ENCODE measurements at places on chromosomes 5 and 9.

DNA sequence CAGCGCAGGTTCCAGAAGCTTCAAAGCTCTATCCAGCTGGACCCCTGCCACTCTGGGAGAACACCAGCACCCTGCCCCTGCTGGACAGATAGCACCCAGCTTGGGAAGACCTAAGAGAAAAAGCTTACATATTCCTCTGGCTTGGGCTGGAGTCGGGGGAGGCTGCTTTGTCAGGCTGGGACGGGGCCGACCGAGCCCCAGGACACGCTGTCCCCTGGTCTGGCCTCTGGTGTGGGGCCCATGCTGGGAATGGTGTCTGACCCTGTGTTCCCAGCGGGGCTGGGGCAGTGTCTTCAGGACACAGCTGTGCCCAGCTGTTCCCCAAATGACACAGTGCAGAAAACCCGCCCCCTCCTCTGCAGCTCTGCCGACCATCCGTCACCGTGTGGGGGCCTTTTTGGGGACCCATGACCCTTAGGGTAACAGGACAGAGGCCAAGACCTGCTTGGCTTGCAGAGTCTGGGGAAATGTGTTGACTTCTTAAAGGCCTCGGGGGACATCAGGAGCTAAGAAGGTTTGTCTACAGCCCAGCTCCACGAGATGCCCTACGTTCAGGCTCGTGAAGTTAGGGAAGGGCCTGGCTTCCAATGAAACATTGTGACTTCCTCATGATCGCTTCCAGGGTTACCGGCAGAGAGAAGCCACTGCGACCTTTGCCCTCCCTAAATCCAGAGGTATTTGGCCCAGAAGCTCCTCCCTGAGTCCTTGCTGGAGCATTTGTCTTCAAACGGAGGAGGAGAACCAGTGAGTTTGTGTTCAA lies 20.4 kb upstream of the SLC2A6 start:
- DNase-seq = no peak

DNA sequence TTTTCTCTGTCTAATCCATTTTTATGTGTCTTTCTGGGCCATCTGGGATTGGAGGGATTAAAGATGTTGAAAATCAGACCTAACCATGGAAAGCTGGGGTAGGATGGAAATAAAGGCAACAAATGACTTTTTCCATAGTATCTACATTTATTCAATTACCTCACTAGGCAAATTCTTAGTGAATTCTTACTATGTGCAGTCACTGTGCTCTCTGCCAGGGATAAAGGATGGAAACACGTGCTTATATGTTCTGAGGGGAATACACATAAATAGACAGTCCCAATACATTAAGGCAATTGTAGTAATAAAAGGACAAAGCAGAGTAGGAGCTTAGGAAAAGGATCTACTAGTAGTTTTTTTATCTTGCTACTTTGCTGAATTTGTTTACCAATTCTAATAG lies 214.2 kb downstream of the PRR16 start:
- DNase-seq = no peak

DNA sequence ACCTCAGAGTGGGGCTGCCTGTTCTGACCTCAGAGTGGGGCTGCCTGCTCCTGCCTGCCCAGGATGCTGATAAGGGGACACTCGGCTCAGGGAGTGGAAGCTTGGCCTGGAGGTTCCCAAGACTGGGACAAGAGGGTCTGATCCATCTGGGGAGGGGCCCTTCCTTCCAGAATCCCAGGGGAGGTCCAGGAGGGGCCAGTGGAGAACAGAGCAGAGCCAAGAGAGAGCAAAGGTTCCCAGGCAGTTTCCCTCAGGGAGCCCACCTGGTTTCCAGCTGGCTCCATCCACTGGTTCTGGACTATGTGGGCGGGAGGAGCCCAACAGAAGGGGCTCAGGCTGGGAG lies 49.1 kb upstream of the RNU6ATAC start:
- DNase-seq = no peak

- DNase-seq = no peak
These were observed 196.2 kb upstream of the TUT7 start for GRCh38 chr9:86550401-86550800.

DNA sequence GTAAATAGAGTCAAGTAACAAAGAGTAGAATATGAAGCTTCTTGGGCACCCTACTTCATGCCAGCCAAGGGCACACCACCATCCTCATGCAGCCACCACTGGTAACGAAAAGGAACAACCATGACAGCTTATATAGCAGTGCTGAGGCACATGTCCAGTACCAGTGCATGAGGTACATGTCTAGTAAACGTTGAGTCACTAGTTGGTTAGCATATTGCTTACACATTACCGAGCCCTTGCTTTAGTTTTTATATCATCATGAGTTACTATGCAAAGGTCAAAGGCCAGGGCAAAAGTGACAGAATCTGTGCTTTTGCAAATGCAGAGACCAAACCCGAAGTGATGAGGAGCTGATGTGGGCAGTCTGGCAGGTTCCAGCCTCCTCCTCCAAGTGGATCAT lies 147.1 kb upstream of the MAP1B start:
- no peak for DNase-seq

DNA sequence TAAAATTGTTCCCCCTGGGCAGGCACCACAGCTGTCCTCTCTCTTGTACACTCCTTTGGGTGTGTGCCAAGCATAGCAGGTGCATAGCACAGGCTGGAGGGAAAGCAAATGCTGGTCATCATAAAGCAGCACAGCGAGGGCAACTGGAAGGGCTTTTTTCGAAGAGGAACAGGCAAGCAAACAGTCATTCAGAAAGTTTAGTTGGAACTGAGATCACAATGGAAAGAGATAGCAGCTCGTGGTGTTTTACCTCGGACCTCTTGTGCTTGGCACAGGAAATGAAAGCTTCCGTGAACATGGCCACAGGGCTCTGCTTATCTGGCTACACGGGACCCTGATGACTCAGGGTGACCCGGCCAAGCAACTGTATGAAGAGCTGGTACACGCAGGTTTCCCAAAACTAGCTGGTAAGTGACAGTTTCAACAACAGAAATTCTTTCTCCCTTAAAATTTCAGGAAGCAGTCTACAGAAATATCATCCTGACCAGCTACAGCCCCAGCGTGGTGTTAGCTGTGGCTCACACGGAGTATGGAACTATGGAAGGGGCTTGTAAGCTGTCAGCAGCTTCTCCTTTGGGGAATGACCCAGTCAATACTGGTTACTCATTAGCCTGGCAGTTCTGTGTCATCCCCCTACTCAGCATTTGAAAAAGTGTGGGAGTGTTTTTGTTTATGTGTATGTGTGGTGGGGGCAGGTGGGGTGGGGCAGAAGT lies 48.1 kb downstream of the POC5 start:
- peak; percentile 50 for DNase-seq

GRCh38 chr9:134601764-134602163 lies 39.8 kb upstream of the COL5A1 start:
- DNase-seq = no peak

- DNase-seq = no peak
These were observed 12.7 kb downstream of the C9orf153 start for GRCh38 chr9:86246752-86247161.
